Activated CD4-positive, alpha-beta memory T cell treated with anti-CD3 and anti-CD28 coated beads for 36 hours (primary cell): ENCODE measurements at places on chromosomes 12 and 14. TPM values are rescaled to one million over a fixed set of nuclear protein-coding genes. Genes with fewer than 3 reads are reported as not detected.

ST8SIA1 gene
- total RNA-seq, result 9.6 TPM

- H3K4me1 ChIP-seq, result peaks cover 5% of the 10 kb centered on the region
- H3K27ac ChIP-seq, result no peak overlapping the region
- H3K4me3 ChIP-seq, result no peak overlapping the region
- H3K36me3 ChIP-seq, result peaks cover 11% of the 10 kb centered on the region
Measured at GRCh38 chr12:44774815-44775411, 101.2 kb downstream of the NELL2 start.

GRCh38 chr12:84857525-84858208 is 54.9 kb downstream of the SLC6A15 start:
- no peak for DNase-seq
- no peaks in the 10 kb centered on the region for H3K36me3 ChIP-seq
- no peak overlapping the region for H3K4me3 ChIP-seq
- peaks cover 3% of the 10 kb centered on the region for H3K27me3 ChIP-seq

- H3K27ac ChIP-seq, result no peak overlapping the region
- H3K4me1 ChIP-seq, result no peaks in the 10 kb centered on the region
- no peaks in the 10 kb centered on the region for H3K27me3 ChIP-seq
- H3K36me3 ChIP-seq, result no peaks in the 10 kb centered on the region
- no peak overlapping the region for H3K4me3 ChIP-seq
- DNase-seq, result no peak
Measured at GRCh38 chr12:59973515-59973914, 377.7 kb downstream of the SLC16A7 start.

GRCh38 chr12:114694436-114695304 is 10.7 kb upstream of the TBX3 start:
- H3K27me3 ChIP-seq, result peaks cover 82% of the 10 kb centered on the region
- H3K4me3 ChIP-seq, result no peak overlapping the region
- H3K36me3 ChIP-seq, result no peaks in the 10 kb centered on the region
- no peak overlapping the region for H3K27ac ChIP-seq
- no peaks in the 10 kb centered on the region for H3K4me1 ChIP-seq

- peak within 1 kb of the TSS; percentile 90 for H3K27ac ChIP-seq
- no peaks in the 10 kb centered on the region for H3K27me3 ChIP-seq
- peaks cover 30% of the 10 kb centered on the region for H3K4me1 ChIP-seq
- peak within 1 kb of the TSS; percentile 84 for H3K4me3 ChIP-seq
- H3K36me3 ChIP-seq, result peaks cover 29% of the 10 kb centered on the region
- peak; percentile 90 for DNase-seq
Measured at GRCh38 chr12:123601602-123602489, at the start of gene DDX55. TSS of gene DDX55 (plus strand) at chr12:123602099. CDS start at chr12:123602149, 50 bp downstream.

DNA sequence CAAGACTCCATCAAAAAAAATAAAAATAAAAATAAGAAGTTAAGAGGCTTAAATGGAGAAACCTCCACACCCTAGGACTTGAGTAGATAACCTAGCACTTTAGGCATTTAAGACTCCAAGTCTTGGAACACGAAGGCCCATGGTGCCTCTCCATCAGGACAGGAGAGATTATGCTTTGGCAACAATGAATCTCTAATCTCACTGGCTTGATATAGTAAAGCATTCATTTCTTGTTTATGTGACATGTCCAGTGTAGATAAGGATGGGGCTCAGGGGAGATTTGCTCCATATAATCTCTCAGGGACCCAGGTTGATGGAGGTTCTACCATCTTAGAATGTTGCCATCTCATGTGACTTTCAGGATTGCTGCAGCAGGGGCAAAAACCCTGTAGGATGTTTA is 117.7 kb upstream of the FUT8 start:
- peaks cover 5% of the 10 kb centered on the region for H3K36me3 ChIP-seq
- H3K27ac ChIP-seq, result no peak overlapping the region
- no peak overlapping the region for H3K4me3 ChIP-seq
- no peaks in the 10 kb centered on the region for H3K27me3 ChIP-seq
- no peak for DNase-seq

DNA sequence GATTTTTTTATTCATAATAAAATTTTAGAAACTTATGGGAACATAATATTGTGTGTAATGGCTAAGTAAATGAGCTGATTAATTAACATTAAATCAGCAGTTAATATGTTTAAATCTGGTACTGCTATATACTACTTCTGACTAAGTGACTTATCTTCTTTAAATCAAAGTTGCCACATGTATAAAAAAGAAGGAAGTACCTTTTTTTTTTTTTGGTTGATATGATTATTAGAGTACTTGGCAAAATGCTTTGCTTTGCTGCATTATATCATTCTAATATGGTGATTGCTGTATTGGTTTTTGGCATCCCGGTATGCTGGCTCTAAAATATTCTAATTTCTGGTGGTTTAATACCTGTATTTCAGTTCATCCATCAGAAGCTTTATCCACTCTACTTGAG is 319.1 kb upstream of the RGS6 start:
- H3K4me1 ChIP-seq, result peaks cover 1% of the 10 kb centered on the region
- H3K36me3 ChIP-seq, result no peaks in the 10 kb centered on the region
- H3K27ac ChIP-seq, result no peak overlapping the region
- no peak for DNase-seq
- H3K27me3 ChIP-seq, result no peaks in the 10 kb centered on the region
- H3K4me3 ChIP-seq, result no peak overlapping the region

DNA sequence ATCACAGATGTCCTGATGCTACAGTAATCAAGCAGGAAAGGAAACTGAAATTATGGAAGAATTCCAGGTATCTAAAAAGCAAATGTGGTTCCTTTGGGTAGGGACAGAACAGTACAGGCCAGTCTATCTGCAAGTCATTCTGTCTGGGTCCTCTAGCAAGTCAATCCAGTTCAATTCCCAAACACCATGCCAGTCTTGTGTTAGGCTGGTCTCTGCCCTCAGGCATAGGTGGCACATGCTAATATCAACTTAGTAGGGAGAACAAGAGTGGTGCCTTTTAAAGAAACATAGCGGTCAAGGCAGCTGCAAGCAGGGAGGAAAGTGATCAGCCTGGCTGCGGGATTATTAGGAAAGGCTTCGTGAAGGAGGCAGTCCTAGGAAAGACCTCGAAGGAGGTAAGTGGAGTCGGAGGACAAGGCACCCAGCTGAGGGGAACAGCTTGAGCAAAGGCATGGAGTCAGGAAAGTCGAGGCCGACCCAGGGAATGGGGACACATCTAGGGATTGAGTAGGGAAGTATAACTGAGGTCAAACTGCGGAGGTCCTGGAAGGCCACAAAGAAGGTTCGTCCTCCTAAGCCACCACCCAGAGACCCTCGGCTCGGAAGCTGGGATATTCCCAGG is 3.8 kb upstream of the PLEKHG6 start:
- H3K27me3 ChIP-seq, result peaks cover 8% of the 10 kb centered on the region
- no peaks in the 10 kb centered on the region for H3K4me1 ChIP-seq
- H3K27ac ChIP-seq, result no peak overlapping the region
- H3K4me3 ChIP-seq, result no peak overlapping the region
- DNase-seq, result no peak
- H3K36me3 ChIP-seq, result no peaks in the 10 kb centered on the region

DNA sequence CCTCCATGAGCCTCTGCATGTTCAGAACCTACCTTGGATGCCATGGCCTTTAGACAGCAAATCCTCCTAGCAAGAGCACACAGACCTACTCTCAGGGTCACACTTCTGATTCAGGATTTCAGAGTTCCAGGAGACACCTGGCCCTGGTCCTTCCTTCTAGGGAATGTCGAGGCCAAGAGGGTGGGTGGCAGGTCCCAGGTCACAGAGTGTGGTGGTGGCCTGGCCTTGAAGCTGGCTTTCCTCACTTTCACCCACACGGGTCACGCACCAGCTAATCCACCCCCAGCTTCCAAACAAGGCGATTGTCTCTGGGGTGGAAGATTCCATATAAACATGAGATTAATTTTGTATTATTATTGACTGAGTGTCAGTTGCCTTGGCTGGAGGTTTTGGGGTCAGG is 328.3 kb upstream of the RTL1 start:
- peaks cover 4% of the 10 kb centered on the region for H3K27me3 ChIP-seq
- no peak overlapping the region for H3K4me3 ChIP-seq
- DNase-seq, result no peak
- H3K4me1 ChIP-seq, result no peaks in the 10 kb centered on the region

DNA sequence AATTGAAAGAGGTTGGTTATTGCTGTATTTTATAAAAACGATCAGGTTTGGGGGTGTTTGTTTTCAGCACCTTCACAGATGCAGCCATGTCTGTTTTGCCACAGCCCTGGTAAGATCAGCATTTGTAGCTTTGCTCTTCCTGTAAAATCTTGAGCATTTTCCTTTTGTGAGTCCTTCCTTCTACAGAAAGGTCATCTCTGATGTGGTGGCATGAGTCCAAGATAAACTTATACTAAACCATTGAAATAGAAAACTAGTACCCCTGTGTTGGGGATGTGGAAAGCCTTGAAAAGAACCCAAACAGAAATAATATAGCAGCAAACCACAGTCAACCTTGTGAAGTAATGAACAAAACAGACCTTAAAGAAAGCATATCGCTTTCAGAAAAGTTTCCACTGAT is 85.5 kb downstream of the TGFB3 start:
- no peak overlapping the region for H3K27ac ChIP-seq
- DNase-seq, result no peak
- no peaks in the 10 kb centered on the region for H3K27me3 ChIP-seq
- H3K36me3 ChIP-seq, result no peaks in the 10 kb centered on the region

- no peak overlapping the region for H3K4me3 ChIP-seq
- H3K4me1 ChIP-seq, result no peaks in the 10 kb centered on the region
- H3K36me3 ChIP-seq, result no peaks in the 10 kb centered on the region
- DNase-seq, result no peak
Measured at GRCh38 chr12:5272018-5272785, 159.7 kb upstream of the NTF3 start.

GRCh38 chr14:20469890-20470602 is 840 bp downstream of the PNP start:
- peak; percentile 83 for DNase-seq
- peak overlapping the region; percentile 99 for H3K27ac ChIP-seq
- peak overlapping the region; percentile 89 for H3K4me3 ChIP-seq
- peaks cover 45% of the 10 kb centered on the region for H3K4me1 ChIP-seq
- peaks cover 48% of the 10 kb centered on the region for H3K36me3 ChIP-seq

GRCh38 chr14:89773644-89774316 is 180.8 kb downstream of the EFCAB11 start:
- peak overlapping the region; percentile 38 for H3K27ac ChIP-seq
- DNase-seq, result peak; percentile 76
- no peaks in the 10 kb centered on the region for H3K36me3 ChIP-seq

DNA sequence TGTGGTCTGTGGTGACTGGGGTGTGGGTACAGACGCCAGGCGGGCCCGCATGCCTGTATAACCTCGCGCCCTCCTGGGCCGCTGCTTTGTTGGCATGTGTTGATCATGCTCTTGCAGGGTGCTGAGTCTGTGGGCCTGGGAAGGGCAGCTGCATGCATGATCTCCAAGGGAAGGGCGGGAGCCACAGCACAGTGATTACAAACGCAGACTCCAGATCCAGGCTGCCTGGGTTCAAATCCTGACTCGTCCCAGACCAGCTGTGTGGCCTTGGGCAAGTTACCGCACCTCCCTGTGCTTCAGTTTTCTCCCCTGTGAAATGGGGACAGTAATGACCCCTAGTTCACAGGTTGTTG is 24.0 kb downstream of the ADGRD1 start:
- H3K4me3 ChIP-seq, result no peak overlapping the region
- H3K36me3 ChIP-seq, result no peaks in the 10 kb centered on the region
- H3K4me1 ChIP-seq, result no peaks in the 10 kb centered on the region
- H3K27me3 ChIP-seq, result peaks cover 11% of the 10 kb centered on the region
- DNase-seq, result no peak
- no peak overlapping the region for H3K27ac ChIP-seq

GRCh38 chr12:96364092-96364700 is 36.0 kb downstream of the CDK17 start:
- H3K4me3 ChIP-seq, result no peak overlapping the region
- no peaks in the 10 kb centered on the region for H3K36me3 ChIP-seq
- H3K4me1 ChIP-seq, result peaks cover 64% of the 10 kb centered on the region
- no peak overlapping the region for H3K27ac ChIP-seq

AQP2 gene
- not detected for total RNA-seq

- no peak overlapping the region for H3K27ac ChIP-seq
- no peak overlapping the region for H3K4me3 ChIP-seq
- H3K27me3 ChIP-seq, result no peaks in the 10 kb centered on the region
- H3K4me1 ChIP-seq, result no peaks in the 10 kb centered on the region
- peaks cover 10% of the 10 kb centered on the region for H3K36me3 ChIP-seq
- DNase-seq, result no peak
Measured at GRCh38 chr12:109539508-109539907, 33.8 kb downstream of the MMAB start.

KRT72 gene
- total RNA-seq, result 0.17 TPM

DHRS1 gene
- total RNA-seq, result 14.9 TPM

DNA sequence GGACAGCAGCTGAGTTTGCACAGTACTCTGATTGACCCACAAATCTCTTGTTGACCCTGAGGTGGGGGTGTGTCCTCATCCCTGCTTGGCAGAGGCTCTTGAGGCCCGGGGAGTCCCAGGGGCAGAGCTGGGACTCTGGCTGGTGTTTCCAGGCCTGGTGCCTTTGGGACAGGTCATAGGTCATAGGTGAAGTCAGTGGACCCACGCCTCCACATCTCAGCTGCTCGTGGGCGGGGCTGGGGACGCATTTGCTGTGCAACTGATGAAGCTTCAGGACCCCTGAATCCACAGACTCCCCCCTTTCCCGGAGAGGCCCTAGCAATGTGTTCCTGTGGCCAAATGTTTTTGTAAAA is 408 bp upstream of the CACNA2D4 start:
- DNase-seq, result no peak
- H3K36me3 ChIP-seq, result no peaks in the 10 kb centered on the region
- peaks cover 9% of the 10 kb centered on the region for H3K4me1 ChIP-seq
- H3K27ac ChIP-seq, result no peak overlapping the region

VPS33A gene
- total RNA-seq, result 24.6 TPM

DNA sequence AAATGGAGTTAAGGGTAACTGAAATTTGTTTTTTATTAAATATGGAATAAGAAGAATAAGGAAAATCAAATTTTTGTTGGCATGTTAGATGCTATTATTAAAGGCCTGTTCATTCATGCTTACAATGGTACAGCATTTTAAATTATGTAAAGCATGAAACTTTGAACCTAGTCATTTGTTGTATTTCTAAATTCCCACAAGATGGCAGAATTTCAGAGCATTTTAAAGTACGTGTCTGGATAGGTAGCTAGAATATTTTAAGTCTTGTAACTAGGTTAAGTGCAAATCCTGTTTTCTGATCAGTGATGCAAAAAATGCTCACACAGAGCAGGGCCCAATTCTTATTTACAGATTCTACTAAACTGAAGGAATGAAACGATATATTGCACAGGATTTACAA is 585.6 kb upstream of the MIS18BP1 start:
- no peak overlapping the region for H3K4me3 ChIP-seq
- no peaks in the 10 kb centered on the region for H3K36me3 ChIP-seq
- DNase-seq, result no peak
- H3K27me3 ChIP-seq, result no peaks in the 10 kb centered on the region
- no peaks in the 10 kb centered on the region for H3K4me1 ChIP-seq

- H3K4me3 ChIP-seq, result no peak overlapping the region
- H3K27me3 ChIP-seq, result no peaks in the 10 kb centered on the region
- H3K27ac ChIP-seq, result no peak overlapping the region
- peaks cover 76% of the 10 kb centered on the region for H3K36me3 ChIP-seq
Measured at GRCh38 chr14:56630707-56631106, 51.1 kb downstream of the TMEM260 start.

EML5 gene
- total RNA-seq, result 6.2 TPM

GRCh38 chr14:23544511-23545447 is 6.8 kb downstream of the ZFHX2 start:
- no peaks in the 10 kb centered on the region for H3K36me3 ChIP-seq
- no peaks in the 10 kb centered on the region for H3K27me3 ChIP-seq
- no peaks in the 10 kb centered on the region for H3K4me1 ChIP-seq
- no peak overlapping the region for H3K27ac ChIP-seq
- no peak overlapping the region for H3K4me3 ChIP-seq
